PC-3 (cell line): ENCODE measurements at places on chromosomes 3 and 15.

DNA sequence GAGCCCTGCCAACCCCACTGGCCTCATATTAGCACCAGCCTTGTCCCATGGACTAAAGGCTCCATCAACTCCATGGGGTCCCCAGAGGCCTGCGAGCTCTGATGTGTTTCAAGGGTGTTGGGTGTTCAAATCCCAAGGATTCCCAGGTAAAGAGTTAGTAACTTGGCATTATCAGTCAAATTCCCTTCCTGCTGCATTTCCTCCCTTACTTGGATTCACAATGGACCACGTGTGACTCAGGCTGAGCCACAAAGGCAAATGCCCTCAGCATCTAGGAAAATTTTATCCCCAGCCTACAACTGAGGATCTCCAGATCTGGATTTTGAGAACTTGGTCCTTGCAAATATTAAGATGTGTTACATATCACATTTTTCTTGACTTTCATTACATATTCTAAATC lies 58.8 kb downstream of the GADL1 start:
- H3K4me3 ChIP-seq = no peak overlapping the region
- H3K27ac ChIP-seq = no peak overlapping the region
- H3K27me3 ChIP-seq = no peaks in the 10 kb centered on the region
- no peaks in the 10 kb centered on the region for H3K4me1 ChIP-seq
- H3K36me3 ChIP-seq = no peaks in the 10 kb centered on the region

- no peaks in the 10 kb centered on the region; the same call in 1 of the 2 replicates for H3K36me3 ChIP-seq
- H3K4me1 ChIP-seq = peaks cover 10% of the 10 kb centered on the region
- H3K27me3 ChIP-seq = no peaks in the 10 kb centered on the region
- no peak overlapping the region for H3K27ac ChIP-seq
- DNase-seq = no peak
Measured at GRCh38 chr3:129305592-129306091, 27.0 kb downstream of the HMCES start.

DNA sequence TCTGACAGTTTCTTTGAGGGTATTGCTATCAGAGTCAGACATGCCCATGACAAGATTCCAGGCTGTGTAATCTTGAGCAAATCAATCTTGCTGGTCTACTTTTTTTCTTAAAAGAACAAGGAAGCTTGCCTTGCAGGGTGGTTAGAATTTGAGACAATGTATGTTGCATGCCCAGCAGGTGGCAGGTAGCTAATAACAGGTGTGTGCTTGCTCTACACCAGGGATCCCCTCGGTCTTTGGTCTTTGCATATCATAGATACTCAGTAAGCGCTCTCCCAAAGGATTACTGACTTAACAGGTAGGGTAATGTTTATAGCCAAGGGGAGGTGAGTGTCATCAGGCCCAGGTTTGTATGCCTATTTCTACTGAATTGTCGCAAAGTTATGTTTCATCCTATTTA lies 37.3 kb downstream of the CACNA1D start:
- H3K4me3 ChIP-seq = no peak overlapping the region
- H3K36me3 ChIP-seq = no peaks in the 10 kb centered on the region
- H3K27me3 ChIP-seq = peaks cover 73% of the 10 kb centered on the region
- peak; percentile 38 for DNase-seq
- no peaks in the 10 kb centered on the region for H3K4me1 ChIP-seq

- peak; percentile 54 for DNase-seq
- no peaks in the 10 kb centered on the region for H3K27me3 ChIP-seq
- H3K36me3 ChIP-seq = no peaks in the 10 kb centered on the region
- H3K4me3 ChIP-seq = peak overlapping the region; percentile 60; the same call in 1 of the 2 replicates
- H3K4me1 ChIP-seq = peaks cover 32% of the 10 kb centered on the region
Measured at GRCh38 chr3:25855266-25855784, 65.4 kb downstream of the OXSM start.
